ENCODE measurements at places on chromosomes 5 and 9. TPM values are rescaled to one million over a fixed set of nuclear protein-coding genes. Genes with fewer than 3 reads are reported as not detected.

DNA sequence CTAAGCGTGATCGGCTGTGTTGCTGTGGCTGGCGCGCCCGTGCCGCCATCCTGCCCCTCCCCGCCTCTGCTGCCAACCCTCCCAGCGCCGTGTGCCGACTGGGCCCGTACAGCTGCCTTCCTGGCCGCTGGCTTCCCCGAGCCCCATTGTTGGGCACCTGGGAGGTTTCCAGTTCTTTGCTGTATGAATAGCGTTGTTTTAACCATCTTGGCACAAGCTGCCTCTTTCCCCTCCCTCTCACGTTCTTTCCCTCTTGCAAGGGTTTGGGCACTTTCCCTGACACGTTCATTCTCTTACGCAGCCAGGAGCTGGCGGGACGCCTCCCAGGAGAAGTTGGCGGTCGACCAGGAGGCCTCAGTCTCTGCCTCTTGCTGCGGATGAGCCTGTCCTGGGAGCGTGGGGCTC is 43.1 kb upstream of the RXRA start:
- peaks cover 7% of the 10 kb centered on the region for H3K4me1 ChIP-seq
- no peaks in the 10 kb centered on the region for H3K27me3 ChIP-seq
- no peaks in the 10 kb centered on the region for H3K36me3 ChIP-seq

DNA sequence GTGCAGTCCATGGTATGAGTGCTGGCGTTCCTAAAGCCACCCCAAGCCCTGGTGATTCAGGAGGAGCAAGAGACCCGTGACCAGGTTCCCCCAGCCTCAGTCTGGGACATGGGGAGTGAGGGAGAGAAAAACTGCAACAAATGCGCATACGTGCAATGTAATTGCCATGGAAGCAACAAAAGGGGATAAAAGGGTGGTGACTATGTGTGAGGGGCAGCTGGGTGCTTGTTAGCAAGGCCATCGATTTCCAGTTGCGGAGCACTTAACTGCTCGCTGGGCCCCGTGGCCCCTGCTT is 709 bp upstream of the SH3PXD2B start:
- H3K4me3 ChIP-seq = peak overlapping the region; percentile 77
- H3K27me3 ChIP-seq = no peaks in the 10 kb centered on the region
- no peaks in the 10 kb centered on the region for H3K36me3 ChIP-seq

DNA sequence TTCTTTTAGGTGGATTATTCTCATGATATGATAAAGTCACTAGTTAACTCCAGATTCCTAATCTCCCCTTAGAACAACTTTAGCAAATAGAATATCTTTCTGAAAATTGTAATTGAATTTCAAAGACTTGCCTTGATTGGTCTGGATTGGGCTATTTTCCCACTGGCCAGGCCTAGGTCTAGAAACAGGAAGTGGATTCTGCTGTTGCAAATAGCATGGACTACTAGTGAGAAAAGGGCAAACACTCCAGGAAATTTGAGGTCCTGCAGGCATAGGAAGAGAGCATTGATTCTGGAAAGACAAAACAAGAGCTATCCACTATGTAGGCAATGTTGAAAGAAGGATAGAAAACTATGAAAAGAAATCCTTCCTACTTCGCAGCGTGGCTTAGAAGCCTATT is 113.4 kb downstream of the KCTD16 start:
- H3K27me3 ChIP-seq = no peaks in the 10 kb centered on the region
- H3K36me3 ChIP-seq = no peaks in the 10 kb centered on the region
- no peak overlapping the region for H3K4me3 ChIP-seq

Gene MARCOL
- total RNA-seq = not detected

DNA sequence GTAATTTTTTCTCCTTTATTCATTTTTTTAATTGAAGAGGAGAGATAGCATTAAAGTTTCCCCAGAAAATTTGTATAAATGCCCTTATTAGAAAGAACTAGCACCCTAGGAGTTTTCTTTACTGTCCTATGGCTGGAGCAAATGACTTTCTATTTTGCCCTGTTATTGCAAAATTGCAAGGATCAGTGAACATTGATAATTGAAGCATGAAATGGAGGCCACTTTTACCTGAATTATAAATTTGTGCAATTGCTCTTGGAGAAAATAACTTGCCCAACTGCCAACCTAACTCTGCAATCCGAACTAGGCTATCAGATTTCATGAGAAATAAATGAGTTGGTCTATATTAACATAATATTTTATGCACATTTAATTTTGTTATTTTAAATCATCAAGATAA is 111.9 kb downstream of the MTRR start:
- H3K27me3 ChIP-seq = no peaks in the 10 kb centered on the region
- DNase-seq = no peak
- no peak overlapping the region for H3K4me3 ChIP-seq

Gene MYMK
- not detected for total RNA-seq

Gene KCNV2
- not detected for total RNA-seq

Gene NIPAL4
- total RNA-seq = 0.27 TPM

- peaks cover 12% of the 10 kb centered on the region for H3K4me1 ChIP-seq
- no peak overlapping the region for H3K27ac ChIP-seq
- no peak overlapping the region for H3K4me3 ChIP-seq
- H3K27me3 ChIP-seq = no peaks in the 10 kb centered on the region
Observed at GRCh38 chr5:131664929-131665328, 29.9 kb upstream of the RAPGEF6 start.

Data from thoracic aorta (tissue), 2 donors.